ENCODE measurements at places on chromosomes 11 and 22.

- DNase-seq, result peak; percentile 66
Measured at GRCh38 chr11:118911880-118912741, 13.6 kb downstream of the BCL9L start.

DNA sequence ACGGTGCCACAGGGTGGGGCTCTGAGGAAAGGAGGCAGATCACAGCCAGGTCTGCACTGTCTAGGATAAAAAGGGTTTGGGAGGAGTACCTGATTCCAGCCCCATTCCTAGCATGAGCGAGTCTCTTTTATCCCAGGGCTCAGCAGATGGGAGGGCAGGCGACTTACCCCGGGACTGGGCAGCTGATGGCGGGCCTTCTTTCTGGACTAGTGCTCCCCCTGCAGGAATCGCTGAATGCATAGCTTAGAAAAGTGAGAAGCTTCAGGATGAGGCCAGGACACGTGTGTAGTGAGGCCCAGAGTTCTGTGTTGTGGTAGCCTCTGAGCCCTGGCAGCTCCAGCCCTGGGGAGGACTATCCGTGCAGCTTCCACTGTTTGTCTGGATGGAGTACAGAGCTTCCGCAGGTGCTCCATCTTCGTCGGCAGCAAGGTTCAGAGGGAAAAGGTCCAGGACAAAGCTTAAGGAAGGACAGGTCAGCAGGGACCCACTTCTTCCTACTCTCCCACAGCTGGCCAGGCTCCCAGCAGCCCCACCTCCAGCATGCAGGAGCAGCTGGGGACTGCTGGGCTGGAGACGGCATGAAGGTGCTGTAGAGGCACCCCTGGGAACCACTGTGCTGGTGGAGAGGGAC is 30.4 kb downstream of the COMMD9 start:
- no peak for DNase-seq

DNA sequence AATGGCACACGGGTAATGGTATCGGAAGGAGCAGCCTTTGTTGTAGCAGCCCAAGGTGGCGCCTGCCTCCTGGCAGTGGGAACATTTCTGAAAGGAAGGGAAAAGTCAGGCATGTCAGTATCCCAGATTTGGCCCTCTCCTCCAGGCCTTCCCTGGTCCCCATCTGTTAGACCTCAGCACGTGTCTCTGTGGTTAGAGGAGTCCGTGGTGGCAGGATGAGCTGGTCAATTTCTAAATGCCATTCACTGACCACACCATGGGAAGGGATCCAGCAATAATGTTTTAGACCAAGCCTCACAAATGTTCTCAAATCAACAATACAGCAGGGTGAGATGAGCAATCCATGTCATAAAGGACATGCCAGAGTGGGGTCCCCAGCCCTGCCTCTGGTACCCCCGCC is 49.0 kb upstream of the CYP2D6 start:
- DNase-seq, result no peak

- peak; percentile 36 for DNase-seq
Measured at GRCh38 chr22:23269441-23270211, 89.3 kb downstream of the BCR start.

DNA sequence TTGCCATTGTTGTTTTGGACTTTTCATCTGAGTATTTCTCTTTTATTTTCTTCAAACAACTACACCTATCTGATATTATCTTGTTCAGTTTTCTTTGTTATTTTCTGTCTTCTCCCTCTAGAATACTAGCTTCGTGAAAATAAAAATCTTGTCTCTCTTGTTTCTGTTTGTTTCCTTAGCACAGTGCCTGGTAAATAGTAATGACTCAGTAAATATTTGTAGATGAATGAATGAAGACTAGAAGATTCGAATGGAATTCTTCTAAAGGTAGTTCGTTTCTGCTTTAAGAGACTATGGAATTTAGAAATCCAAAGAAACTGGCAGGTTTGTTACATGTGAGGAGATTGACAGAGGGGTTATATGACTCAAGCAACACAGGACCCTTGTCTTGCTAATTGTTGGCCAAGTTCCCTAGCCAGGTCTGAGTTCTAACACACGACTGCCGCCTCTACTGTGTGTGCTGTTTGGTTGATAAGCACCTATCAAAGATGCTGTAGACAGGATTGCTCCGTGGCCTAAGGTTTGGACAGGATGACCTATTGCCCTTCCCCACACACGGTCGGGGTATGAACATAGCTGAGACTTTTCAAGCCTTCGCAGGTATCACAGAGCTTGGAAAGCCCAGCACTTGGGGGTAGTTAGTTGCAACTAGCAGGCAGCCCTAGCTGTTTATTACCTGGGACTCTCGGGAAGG is 831 bp upstream of the TMEM135 start:
- no peak for DNase-seq

DNA sequence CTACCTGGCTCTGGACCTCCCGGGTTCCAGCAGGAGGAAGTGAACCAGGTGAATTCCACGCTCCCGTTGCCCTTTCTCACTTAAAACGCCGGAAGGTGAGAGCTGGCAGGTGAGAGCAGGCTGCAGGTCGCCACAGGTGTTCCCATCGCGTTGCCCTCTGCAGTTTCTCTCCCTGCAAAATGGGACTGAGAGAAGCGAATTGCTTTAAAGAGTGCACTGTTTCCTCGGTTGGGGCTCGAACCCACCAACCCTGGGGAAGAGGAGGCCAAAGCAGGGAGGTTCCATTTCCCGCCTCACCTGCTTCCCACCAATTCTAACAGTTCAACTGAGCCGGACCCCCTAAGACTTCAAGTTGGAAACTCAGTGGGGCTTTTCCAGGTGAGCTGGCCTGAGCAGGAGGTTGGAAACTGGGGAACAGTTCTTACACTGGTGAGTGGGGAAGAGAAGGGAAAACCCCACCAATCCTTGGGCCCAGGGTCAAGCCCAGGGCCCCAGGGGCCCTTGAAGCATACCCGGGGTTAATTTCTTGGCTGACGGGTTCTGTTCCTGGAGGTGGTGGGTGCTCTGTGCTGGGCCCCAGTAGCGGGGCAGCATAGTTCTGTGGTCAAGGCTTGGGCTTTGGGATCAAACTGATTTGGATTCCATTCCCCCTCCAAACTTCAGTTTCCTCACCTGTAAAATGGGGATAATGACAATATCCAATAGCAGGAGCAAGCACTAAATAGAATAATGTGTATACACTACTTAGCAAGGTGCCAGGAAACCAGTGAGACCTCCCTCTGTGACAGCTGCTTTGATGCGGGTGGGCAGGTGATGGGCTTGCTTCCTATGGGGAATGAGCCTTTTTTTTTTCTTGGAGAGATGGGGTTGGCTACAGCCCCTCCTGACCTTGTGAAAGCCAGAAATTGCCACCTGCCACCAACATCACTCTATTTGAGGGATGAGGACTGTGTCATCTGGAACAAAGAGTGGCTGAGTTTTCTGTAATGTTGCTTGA is 788 bp downstream of the CD82 start:
- DNase-seq, result peak; percentile 15

GRCh38 chr11:4086575-4087353 is 7.8 kb upstream of the RRM1 start:
- peak; percentile 15 for DNase-seq

GRCh38 chr11:12169822-12170221 is 59.4 kb downstream of the MICAL2 start:
- DNase-seq, result no peak

GRCh38 chr11:79501707-79502106 is 60.9 kb upstream of the TENM4 start:
- no peak for DNase-seq

DNA sequence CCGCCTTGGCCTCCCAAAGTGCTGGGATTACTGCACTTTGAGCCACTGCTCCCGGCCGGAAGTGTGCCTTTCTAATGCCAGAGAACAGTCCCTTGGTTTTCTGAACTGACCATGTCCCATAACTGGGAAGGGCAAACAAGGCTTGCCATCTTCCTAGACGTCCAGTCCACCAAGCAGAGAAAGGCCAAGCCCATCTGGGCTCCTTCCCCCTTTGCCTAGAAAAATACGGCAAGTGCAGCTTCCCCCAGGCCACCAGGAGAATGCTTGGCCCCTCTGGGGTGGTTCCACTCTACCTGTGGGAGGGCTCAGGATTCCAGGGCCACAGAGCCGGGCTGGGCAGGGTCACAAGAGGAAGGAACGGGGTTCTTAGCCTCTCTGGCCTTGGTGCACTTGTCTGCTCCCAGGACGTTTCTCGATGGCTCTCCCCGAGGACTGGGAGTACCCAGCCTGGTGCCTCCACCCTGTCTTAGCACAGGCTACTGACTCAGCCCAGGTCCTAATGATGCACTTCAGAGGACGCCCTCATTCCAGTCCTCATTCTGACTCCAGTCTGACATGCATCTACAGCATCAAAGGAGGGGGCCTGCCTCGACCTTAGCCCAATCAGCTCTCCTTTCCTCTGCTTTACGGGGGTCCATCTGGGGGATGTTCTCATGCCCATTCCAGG is 1.2 kb downstream of the USP2 start:
- no peak for DNase-seq

GRCh38 chr22:39535357-39535725 is 2.8 kb upstream of the RPS19BP1 start:
- DNase-seq, result no peak

GRCh38 chr11:72573072-72573854 is 101.0 kb downstream of the PDE2A start:
- DNase-seq, result peak; percentile 22

GRCh38 chr11:128240546-128240945 is 346.8 kb downstream of the ETS1 start:
- DNase-seq, result no peak

GRCh38 chr11:97269527-97269926 is 879.7 kb downstream of the JRKL start:
- no peak for DNase-seq

DNA sequence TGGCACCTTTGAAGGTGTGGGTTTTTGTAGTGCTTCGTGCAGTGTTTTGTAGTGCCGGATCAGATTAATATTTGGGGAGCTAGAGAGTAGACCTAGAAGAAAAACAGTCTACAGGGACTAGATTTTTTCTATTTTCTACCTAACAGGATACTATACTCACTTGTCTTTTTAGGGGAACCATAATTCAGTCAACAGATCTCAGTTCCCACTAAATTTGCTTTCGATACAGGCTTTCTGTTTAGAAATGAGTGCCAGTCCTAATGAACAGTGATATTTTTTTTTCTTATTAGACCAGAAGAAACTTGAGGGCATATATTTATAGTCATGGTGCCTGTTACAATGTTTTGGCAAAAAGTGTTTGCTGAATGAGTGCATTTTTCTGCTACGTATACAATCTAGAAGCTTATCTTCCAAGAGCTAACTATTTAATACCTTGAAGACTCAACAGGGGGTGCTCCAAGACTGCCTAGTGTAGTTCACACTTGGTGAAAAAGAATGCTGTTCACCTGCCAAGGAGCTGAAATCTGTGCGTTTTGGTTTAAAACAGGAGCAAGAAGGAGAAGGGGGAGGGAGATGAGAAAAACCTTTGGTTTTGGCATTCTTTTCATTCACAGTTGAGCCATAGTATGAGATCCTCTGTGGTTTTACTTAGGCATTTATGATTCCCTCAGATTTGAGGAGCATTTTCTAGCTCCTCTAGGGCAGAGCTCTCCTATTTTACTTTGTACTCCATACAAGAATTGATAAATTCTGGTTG is 44.9 kb upstream of the VSTM5 start:
- DNase-seq, result peak; percentile 14

- DNase-seq, result no peak
Measured at GRCh38 chr11:12689029-12689755, 15.0 kb downstream of the TEAD1 start.

- DNase-seq, result no peak
Measured at GRCh38 chr11:34509336-34509876, 4.2 kb downstream of the ELF5 start.

- DNase-seq, result no peak
Measured at GRCh38 chr11:94910779-94911178, 62.6 kb downstream of the CWC15 start.

DNA sequence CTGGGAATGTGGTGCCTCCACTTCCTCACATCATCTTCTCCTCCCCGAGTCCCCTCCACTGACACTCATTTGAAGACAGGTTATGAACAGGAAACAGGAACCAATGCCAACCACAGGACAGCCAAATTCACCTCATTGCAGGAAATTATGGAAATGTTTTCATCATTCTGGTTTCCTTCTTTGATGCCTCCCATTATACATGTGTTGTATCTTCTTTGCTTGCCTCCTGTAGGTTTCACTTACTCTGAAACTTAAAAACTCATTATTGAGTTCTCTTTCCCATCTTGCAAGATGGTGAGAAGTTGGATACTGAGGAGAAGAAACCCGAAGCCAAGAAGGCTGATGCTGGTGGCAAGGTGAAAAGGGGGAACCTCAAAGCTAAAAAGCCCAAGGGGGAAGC is 108.5 kb downstream of the PHF21B start:
- DNase-seq, result no peak

GRCh38 chr22:44100411-44100810 is 76.3 kb downstream of the PARVB start:
- DNase-seq, result no peak

DNA sequence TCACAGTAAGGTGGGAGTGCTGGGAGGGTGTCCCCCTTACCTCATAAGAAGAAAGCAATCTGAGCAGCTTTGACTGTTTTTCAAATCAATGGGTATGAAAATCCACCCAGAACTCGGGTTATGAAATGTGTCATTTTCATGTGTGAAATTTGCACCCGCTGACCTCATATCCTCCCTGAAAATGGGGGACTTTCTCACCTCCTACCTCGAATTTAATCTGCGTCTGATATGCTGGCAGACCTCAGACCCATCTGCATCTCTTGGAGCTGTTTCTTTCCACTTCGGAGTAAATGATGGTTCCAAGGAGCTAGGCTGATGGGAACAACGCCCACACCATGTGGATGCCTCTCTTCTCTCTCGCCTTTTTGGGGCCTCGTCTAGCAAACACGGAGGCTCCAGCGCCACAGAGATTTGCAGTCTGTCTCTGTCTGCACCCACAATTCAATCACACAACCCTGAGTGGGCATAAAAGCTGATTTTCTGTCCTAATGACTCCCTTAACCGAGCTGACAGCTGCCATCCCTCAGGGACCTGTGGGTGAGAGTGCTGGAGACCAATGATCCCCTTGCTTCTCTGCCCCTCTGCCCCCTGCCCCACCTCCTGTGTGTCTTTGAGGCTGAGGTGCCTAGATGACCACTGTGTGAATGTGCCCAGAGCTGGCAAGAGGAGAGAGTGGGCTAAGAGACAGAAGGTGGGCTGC is 71.0 kb downstream of the TRIM29 start:
- DNase-seq, result no peak

GRCh38 chr11:36598051-36598450 is at the start of gene RAG2:
Gene RAG2, minus strand, starts transcription at chr11:36598236. Its CDS starts 4,068 bp downstream, at chr11:36594168.
- DNase-seq, result no peak

GRCh38 chr11:124150684-124151083 is 32.5 kb upstream of the OR10D3 start:
- DNase-seq, result no peak
